Right renal pelvis (tissue), 4 donors: ENCODE measurements at places on chromosomes 3 and 15. TPM values are rescaled to one million over a fixed set of nuclear protein-coding genes. Genes with fewer than 3 reads are reported as not detected.

GRCh38 chr15:33155691-33156420, 38.7 kb downstream of the FMN1 start:
- DNase-seq, result no peak

- DNase-seq, result no peak
These were observed 286.9 kb upstream of the TBL1XR1 start for GRCh38 chr3:177484206-177484605.

GRCh38 chr15:29969562-29970401, 113.0 kb upstream of the GOLGA8J start:
- DNase-seq, result no peak

DNA sequence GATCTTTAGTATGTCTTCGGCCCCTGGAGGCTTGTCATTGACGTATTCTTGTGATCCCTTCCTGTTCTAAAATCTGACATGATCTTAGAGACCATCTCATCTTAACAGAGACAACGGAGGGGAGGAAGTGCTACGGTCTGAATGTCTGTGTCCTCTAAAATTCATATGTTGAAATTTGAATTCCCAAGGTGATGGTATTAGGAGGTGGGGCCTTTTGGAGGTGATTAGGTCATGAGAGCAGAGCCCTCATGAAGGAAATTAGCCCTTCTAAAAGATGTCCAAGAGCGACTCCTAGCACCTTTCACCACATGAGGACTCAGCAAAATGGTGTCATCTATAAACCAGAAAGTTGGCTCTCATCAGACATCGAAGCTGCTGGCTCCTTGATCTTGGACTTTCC, 233.2 kb upstream of the CMC1 start:
- DNase-seq, result no peak

DNA sequence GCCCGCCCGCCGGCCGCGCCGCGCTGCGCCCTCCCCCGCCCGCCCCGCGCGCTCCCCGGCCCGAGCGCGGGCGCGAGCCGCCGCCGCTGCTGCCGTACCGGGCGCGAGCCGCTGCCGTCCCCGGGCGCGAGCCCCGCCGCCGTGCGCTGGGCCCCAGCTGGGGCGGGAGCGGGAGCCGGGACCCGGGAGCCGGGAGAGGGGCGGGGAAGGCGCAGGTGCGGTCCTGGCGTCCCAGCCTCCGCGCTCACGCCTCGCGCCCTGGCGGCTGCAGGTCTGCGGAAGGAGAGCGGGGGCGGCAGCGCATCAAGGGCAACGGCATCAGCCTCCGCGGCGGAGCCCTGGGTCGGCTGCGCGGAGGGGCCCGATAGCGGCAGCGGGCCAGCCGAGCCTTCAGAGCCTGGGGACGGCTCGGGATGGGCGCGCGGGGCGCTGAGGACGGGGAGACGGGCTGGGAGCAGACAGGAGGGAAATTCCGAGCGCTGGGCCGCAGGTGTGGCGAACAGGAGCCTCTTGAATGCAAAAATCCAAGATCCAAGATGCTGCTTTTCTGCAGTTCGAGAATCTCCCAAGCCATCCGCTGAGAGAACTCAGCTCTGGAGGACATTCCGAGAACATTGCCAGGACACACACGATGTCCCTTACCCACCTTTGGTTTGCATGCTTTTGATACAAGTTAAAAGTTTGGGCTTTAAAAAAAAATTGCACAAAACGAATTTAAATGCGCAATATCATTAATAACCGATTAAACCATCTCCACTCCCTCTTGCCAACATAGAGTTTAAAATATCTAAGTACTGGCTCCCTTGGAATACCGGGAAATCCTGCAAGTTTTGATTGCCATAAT, 251.1 kb downstream of the TJP1 start:
- DNase-seq, result no peak

DNA sequence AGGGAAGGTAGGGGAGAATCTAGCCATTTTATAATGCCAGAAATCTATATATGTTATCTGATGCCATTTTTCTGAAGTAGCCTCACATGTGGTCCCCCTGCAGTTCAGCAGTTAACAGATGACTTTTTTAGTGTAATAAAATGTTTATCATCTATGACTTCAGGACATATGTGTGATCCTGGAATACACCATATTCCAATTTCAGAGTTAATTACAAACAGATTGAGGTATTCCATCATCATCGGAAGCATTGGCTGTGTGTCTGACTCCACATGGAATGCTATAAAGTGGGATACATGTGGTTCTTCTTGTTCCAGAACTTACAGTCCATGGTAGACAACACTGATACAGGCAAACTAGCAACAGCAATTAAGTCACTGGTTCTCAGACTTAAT, 45.9 kb upstream of the LIMD1 start:
- no peak for DNase-seq

DNA sequence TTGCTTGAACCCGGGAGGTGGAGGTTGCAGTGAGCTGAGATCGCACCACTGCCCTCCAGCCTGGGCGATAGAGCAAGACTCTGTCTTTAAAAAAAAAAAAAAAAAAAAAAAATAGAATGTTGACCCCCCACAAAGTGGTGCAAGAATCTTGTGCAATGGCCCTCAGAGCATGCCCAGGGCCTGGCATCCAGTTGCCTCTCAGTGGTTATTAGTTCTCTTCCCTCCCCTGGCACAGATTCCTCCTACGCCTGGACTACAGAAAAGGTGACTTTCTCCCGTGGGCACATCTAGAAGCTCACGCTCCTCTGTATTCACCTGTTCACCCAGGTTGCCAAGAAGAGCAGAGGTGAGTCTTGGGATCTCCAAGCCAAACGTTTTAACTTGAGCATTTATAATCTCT, 36.7 kb downstream of the ACSBG1 start:
- DNase-seq, result no peak

DNA sequence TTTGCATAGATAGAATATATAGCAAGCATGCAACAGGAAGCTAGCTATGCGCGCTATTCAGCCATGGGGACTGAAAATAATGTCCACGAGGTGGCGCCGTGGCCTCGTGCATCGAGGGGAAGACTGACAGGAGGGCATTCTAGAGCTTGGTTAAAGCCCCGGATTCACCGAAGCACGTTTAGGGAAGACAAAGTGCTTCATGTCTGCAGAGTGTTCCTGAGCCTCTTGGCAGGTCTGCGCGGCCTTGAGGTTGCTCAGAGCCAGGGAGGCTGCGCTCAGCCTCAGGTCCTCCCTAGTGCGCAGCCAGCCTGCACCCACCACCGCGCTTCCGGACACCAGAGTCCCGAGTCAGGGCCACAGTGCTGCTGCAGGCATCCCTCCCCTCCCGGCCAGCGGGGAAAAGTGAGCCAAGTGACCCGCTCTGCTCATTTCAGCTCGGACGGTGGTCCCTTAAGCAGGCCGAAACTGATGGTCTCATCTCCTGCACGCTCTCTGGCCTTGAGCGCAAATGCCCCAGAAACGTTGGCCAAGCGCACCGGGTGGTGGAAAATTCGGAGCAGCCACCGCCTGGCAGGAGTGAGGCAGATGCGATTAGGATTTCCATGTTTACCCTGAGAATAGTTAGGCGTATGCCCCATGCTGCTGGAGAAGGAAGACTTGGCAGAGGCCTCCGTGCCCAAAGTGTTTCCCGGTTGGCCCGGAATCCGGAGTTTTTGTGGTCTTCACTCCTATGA, 24.8 kb downstream of the GABRA5 start:
- peak; percentile 85 for DNase-seq

DNA sequence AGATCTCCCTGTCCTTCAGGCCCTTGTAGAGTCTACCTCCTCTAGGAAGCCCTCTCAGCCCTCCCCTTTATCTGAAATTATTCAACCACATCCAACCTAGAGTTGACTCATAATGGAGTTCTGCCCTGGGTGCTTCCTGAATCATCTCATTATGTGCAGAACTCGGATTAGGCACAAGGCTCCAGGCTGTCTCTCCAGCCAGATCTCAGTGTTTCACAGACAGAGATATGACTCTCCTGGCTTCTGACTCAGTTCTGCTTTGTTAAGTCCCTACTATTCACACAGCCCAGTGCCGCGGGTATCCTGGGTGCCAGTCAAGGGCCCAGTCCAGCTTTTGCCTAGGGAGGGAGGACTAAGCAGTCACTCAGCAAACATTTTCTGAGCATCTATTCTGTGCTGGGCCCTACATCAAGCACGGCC, 9.3 kb downstream of the STRA6 start:
- DNase-seq, result no peak

DNA sequence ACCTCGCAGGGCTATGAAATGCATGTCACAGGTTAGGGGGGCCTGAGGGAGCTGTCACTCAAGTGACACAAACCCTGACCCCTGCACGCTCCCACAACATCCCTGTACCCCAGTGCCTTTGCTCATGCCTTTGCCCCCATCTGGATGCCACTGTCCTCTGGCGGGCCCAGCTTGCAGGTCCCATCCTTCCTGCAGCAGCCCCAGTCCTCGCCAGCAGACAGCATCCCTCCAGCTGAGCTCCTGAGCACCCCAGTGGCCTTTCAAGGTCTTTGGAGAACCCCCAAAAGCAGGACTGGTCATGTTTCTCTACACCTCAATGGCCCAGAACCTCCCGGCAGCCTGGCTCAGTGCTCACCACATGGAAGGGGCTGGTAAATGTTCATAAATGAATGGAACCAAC, 170.4 kb downstream of the ADAMTS17 start:
- no peak for DNase-seq

- DNase-seq, result no peak
These were observed 19.8 kb downstream of the TYRO3 start for GRCh38 chr15:41578736-41579383.

- DNase-seq, result no peak
These were observed 79.0 kb upstream of the ARRDC4 start for GRCh38 chr15:97881346-97881965.

- no peak for DNase-seq
These were observed 400.9 kb upstream of the ATP11B start for GRCh38 chr3:182392182-182392937.

GRCh38 chr3:51704511-51704950, 2.3 kb upstream of the GRM2 start:
- DNase-seq, result no peak

DNA sequence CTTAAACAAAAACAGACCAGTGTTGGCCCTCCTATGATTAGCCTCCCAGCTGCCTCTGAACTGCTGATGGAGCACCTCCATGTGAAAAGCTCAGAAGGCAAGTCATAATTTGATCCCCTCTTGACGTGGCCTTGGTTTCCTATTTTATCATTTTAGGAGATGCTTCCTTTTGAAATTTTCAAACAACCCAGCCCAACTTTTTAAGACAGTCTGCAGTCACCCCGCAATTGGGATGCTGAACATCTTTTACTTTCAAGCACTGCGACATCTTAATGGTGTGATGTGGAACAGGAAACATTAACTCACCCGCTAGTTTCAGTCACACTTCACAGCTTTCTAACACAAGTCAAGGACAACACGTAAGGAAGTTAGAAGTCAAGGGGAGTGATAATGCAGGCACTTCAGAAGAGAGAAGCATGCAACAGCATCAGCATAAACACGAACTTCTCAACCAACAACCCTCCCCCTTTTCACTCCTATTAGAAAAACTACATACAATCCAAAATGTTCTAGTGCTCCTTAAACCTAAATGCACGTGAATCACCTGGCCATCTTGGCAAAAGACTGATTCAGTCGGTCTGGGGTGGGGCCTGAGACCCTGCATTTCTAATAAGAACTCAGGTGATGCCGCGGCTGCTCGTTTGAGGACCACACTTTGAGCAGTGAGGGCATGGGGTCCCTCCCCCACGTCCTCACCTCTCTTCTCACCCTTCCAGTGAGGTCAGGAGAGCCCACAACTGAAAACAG, 161.5 kb downstream of the FOXP1 start:
- no peak for DNase-seq

DNA sequence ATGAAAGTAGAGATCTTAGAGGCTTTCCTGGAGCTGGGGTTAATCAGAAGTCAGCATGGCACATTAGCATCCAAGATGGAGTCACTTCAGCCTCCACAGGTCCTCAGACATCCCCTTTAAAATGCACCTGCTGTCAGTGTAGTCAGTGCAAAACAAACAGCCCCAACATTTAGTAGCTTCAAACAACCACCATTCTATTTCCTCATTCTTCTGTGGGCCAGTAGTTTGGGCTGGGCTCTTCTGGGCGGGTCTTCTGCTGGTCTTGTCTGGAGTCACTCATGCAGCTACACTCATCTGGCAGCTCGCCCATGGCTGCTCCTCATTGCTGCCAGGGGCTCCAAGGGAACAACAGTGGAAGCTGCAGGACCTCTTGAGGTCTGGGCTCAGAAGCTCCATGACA, 99.9 kb downstream of the TLE3 start:
- no peak for DNase-seq

Gene GOLGA6L10
- 3.9 TPM for polyA plus RNA-seq

Gene NME9
- 3.1 TPM for polyA plus RNA-seq

Gene IGSF10
- 2.1 TPM for polyA plus RNA-seq

Gene FAM107A
- polyA plus RNA-seq, result 6.2 TPM

Gene CCDC12
- 53.4 TPM for polyA plus RNA-seq

Gene INSYN1
- polyA plus RNA-seq, result 20.1 TPM

Gene CCR8
- polyA plus RNA-seq, result not detected

Gene RAB6B
- 17.8 TPM for polyA plus RNA-seq

Gene OR5K2
- polyA plus RNA-seq, result not detected

Gene PIERCE2
- 7.6 TPM for polyA plus RNA-seq
